ENCODE measurements at places on chromosomes 5 and 9.

- no peak for DNase-seq
These were observed 233.6 kb upstream of the EDIL3 start for GRCh38 chr5:84618262-84618661.

- DNase-seq, result no peak
These were observed 41.3 kb downstream of the MAP3K1 start for GRCh38 chr5:56856541-56857178.

GRCh38 chr5:82045554-82046275 lies 73.9 kb downstream of the ATG10 start:
- DNase-seq, result no peak

DNA sequence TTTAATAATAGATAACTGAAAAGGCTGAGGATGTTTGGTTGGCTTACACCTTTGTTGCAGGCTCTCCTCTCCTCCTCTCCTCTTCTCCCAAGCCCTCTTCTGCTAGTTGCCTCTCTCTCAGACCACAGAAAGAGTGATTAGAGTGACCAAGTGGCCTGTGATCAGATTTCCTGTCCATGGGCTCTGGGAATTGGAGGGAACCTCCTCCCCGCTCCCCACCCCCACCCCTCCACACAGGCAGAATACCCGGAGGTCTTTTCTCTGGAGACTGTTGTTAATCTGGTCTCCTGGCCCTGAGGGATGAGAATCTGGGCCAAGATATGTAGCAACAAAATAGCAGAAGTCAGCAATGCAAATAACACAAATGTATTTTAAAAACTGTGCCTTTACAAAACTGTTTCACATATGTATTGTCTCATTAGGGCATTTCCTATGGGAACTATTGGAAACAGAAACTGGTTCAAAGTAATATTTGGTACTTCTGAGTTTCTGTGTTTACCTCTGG lies 361.3 kb downstream of the NR2F1-AS1 start:
- DNase-seq, result no peak

DNA sequence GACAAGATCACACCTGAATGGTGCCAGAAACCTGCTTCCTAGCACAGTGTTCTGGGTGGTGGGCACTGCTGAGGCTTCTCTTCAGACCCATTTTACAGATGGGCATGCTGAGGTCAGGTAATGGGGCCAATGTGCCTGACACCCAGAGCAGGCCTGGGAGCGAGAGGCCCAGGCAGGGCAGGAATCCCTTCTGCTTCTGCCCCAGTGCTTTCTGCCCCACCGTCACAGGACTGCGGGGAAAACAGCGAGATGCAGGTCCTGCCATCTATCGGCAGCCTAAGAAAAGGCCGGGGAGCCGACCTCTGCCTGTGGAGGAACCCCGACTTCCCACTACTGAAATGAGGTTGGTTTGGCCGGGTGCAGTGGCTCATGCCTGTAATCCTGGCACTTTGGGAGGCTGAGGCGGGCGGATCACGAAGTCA lies 22.8 kb upstream of the RNU6ATAC start:
- no peak for DNase-seq

- no peak for DNase-seq
These were observed 1.1 kb downstream of the EIF4E1B start for GRCh38 chr5:176631383-176632200.

DNA sequence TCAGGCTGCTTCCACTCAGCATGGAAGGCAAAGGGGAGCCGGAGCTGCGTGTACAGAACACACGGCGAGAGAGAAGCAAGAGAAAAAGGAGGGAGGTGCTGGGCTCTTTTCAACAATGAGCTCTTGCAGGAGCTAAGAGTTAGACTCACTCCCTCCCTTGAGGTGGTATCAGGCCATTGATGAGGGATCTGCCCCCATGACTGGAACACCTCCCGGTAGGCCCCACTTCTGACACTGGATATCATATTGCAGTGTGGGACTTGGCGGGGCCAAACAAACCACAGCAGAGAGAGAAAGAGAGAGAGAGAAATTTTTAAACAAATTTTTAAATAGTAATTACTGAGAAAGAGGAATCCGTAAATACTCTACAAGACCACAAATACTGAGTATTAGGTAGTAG lies 182.2 kb downstream of the TRIO start:
- no peak for DNase-seq
